Left cardiac atrium (tissue), 4 donors: ENCODE measurements at places on chromosomes 4 and X.

- no peak for DNase-seq
Observed at GRCh38 chr4:38612646-38613414, 51.2 kb upstream of the KLF3 start.

- DNase-seq: no peak
Observed at GRCh38 chr4:29770627-29771026, 949.5 kb upstream of the PCDH7 start.

GRCh38 chrX:140354431-140355120, 150.3 kb downstream of the SOX3 start:
- DNase-seq: no peak

DNA sequence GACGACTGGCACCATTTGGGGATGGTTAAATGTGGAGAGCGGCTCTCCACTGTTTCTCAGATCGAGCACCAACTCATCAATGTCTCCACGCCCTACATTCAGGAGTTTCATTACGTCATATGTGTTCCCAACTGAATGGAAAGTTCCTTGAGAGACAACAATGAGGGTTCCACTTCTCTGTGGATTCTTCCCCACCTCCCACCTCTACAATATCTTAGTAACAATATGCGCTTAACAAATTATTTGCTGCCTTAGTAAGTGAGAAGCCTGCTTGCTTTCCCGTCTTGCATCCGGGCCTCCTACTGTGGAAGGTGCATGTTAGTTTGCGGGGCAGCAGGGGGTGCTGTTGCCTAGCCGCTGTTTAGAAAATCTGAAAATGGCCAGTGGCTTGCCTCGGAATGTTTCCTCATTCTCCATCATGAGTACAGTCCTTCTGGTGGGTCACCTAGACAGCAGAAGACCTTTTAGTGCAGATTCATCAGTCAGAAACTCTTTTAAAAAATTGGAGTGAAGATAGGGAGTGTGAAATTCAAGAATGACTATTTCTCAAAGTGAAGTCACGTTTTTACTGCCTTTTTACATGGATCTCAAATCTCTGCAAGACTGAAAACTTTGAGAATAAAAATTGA, 55.7 kb downstream of the PHOX2B start:
- DNase-seq: peak; percentile 41

DNA sequence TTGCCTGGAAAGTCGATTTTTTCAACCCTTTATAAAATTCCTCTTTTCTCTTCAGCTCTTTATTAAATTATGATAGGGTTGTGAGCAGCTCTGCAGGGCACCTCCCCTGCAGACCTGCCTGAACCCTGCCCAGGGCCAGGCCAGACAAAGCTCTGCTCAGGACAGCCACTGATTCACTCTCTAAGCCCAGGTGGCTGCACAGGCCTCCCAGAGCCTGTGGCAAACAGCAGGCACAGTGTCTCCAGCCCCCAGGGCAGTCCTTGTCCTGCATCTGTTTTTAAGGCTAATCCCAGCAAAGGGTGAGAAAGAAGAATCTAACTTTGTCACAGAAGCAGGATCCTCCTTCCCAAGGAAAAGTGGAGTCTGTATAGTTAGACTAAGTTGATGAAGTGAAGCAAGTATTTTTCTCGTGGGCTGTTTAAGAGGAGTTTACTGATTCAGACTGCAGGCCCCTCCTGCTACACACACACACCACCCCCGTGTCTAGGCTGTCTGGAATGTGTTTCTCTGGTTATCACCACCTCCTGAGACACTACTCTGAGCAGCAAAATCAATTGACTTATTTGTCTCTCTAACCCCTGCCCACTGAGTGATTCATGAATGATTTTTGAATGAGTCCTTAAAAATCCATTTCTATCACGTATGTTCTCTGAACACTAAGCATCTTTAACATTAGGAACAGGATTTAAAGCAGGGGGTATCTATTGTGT, 101.7 kb downstream of the CHIC2 start:
- DNase-seq: no peak

DNA sequence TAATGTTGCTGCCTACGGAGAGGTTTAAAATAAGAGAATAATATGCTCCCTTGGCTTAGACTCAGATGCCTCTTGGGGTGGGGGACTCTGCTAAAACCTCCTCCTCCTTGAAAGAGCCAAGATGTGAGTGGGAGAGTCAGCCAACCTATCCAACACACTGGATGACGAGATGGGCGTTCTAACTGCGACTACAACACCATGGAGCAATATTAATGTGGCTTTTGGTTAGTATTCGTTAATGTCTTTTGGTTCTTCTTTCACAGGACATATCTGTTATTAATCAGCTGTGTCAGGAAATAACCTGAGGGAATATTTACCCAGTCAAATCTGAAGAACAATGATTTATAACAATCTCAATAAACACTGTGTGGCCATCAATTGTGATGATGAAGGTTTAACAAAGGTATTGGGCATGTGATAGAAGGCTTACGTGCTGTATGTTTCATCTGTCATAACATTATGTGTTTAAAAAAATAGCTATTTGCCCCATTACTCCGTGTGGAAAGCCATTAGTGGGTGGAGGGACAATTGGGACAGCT, 143.5 kb upstream of the FTHL17 start:
- no peak for DNase-seq

GRCh38 chr4:52612341-52612740, 46.8 kb downstream of the USP46 start:
- no peak for DNase-seq

DNA sequence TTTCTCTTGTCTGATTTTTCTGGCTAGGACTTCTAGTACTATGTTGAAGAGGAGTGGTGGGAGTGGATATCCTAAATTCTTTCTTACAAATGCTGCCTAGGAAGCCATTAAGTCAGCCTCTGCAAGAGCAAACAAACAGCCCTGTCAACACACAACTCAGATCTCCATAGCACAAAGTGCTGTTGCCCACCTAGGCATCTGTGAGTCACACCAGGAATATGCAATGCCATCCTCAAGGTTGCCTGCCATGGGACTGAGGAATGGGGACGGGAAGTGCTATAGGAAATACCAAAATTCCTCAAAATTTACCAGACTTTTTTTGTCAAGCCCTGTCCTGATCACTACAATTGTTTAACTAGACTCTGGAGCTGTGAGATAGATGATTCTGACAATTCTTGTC, 466.9 kb downstream of the FSTL5 start:
- no peak for DNase-seq

- DNase-seq: no peak
Observed at GRCh38 chr4:6929339-6929811, 19.7 kb downstream of the TBC1D14 start.

- no peak for DNase-seq
Observed at GRCh38 chrX:68867458-68868112, 38.8 kb downstream of the EFNB1 start.

GRCh38 chrX:41043196-41043595, 42.0 kb upstream of the USP9X start:
- DNase-seq: no peak

GRCh38 chr4:32002037-32002747, 1282.0 kb downstream of the PCDH7 start:
- no peak for DNase-seq

DNA sequence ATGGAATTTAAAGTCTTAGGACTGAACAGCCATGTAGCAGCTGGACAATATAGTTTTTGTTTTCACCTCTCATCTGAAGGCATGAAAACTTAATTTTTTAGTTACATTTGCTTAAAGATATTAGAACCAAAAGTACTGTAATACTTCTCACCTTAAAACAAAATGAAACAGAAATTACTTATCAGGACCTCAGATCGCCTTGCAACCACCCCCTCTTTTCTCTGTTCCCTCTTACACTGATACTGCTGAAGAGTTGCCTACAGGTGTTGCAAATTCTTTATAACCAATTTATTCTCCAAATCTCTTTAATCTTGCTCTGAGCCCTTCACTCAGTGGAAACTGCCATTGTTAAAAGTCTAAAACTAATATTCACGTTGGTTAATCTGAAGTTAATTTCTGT, 145.0 kb downstream of the SPCS3 start:
- DNase-seq: no peak

GRCh38 chr4:54930226-54930625, 195.2 kb downstream of the KDR start:
- DNase-seq: no peak
